CD8-positive, alpha-beta memory T cell (primary cell): ENCODE measurements at places on chromosomes 11 and 22. TPM values are rescaled to one million over a fixed set of nuclear protein-coding genes. Genes with fewer than 3 reads are reported as not detected.
A peak's percentile ranks its signal among the peaks of the same experiment; 100 is the strongest.

DNA sequence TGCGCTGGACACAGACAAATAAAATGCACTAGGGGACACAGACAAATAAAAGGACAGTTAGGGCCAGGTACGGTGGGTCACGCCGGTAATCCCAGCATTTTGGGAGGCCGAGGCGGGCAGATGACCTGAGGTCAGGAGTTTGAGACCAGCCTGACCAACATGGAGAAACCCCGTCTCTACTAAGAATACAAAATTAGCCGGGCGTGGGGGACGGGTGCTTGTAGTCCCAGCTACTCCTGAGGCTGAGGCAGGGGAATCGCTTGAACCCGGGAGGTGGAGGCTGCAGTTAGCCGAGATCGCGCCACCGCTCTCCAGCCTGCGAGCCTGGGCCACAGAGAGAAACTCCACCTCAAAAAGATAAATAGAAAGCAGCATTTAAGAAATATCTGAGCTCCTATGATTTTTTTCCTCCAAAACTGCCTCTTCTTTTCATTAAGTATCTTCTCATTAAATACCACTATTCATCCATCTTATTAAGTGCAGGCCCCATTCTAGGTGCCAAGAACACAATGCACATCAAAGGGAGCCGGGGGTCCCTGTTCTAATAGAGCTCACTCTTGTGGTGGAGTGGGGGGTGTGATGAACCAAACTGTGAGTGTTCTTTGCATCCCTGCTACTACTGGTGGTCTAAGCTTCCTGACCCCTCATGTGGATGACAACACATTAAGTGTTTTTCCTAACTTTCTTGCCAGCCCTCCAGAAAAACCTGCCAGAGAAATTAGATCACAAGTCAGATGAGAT is 766 bp upstream of the ZNHIT2 start:
- no peak for DNase-seq

DNA sequence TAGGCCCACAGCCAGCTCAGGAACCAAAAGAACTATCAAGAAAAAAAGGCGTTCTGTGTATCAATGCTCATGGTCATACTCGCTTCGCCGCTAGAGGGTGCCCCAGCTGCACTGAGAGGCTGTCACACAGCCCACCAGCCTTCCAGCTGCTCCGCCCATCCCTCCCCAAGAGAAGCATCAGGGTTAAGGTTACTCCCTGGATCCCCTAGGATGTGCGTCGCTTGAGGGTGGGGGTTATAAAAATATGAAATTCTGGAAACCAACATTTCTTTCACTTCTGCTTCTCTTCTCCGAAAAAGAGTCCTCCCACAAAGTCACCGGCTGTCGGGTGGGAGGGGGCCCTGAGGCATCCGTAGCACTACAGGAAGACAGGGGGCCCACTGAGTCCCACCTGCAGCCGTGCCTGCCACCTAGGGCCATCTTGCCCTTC is 1.7 kb downstream of the CBX6 start:
- peak; percentile 89 for DNase-seq

The PANX3 gene
- total RNA-seq: not detected

- peak; percentile 41 for DNase-seq
Observed at GRCh38 chr11:68043029-68043348, 4.2 kb downstream of the TCIRG1 start.

The MOGAT2 gene
- not detected for total RNA-seq

DNA sequence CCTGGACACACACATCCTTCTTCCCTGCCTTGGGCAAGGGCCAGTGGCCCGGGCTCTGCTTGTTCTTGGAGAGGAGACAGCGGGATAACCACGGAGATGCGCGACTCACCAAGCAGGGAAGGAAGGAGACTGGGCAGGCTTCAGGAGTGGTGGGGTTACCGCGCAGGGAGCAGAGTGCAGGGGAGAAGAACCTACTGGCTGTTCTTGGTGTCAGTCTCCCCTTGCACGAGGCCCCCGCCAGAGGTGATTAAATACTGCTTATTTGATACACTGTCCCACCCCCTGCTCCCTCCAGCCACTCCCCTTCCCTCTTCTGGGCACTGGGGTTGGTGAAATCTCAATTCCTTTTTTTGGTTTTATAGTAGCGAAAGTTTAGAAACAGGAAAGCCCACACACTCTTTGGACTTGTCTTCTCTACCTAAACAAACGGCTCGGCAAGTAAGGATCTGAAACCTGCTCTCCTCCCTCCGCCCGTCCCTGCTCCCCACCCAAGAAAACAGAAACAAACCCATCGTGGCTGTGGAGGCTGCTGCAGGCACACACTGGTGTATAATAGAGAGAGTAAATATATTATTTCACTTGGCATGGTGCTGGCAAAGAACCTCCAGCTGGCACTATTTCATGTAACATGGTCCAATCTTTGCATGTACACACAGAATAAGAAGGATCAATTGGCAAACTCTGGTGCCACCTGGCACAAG is 10.8 kb downstream of the LARGE2 start:
- no peak for DNase-seq

- no peak for DNase-seq
Observed at GRCh38 chr11:116173506-116173905, 599.3 kb downstream of the BUD13 start.
